Stimulated activated CD4-positive, alpha-beta T cell treated with anti-CD3 and anti-CD28 coated beads, Interleukin-1b, Interleukin-23, amount 100 ng/mL, for 1 hour (primary cell): ENCODE measurements at places on chromosomes 2 and 18.

DNA sequence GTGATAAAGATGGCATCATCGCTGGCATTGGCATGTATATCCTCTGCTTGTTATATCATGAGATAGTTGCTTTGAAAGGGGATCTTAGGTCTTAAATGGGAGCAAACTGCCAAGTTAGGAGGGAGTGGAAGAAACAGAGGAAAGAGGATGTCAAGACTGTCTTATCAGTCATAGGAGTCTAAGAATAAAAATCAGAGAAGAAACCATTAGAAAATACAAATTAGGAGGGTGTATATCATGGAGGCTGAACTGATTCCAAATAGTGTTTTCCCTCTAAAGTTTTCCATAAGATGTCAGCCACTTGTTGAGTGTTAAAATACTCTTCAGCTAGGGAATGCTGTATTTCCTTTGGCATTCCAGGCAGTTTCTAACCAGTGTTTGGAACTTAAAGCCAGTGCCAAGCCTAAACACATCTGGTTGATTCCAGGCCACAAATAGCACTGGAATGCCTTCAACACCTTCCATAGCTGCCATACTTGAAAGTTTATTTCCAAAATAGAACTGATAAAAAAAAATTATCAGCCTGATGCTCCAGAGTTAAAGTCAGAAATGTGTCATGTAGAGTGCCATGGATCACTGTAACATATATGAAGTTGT, 129.4 kb downstream of the ZEB2 start:
- DNase-seq, result no peak

GRCh38 chr2:104444889-104445288, 409.0 kb upstream of the POU3F3 start:
- DNase-seq, result no peak

GRCh38 chr2:137910641-137911040, 53.6 kb upstream of the HNMT start:
- no peak for DNase-seq

DNA sequence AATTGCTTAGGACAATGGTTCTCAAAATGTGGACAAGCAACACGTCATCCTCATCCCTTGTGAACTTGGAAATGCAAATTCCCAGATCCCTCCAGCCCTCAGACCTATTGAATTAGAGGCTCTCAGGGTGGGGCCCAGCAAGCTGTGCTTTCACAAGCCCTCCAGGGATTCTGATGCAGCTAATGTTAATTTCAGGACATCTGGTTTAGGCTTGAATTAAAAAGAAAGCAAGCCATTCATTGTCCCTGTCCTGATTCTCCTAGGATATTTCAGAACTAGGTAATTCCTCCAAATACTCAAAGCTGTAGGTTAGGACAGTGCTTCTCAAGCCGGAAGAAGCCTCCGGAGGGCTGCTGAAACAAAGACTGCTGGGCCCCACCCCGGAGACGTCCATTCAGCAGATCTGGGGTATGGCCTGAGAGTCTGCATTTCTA, 26.0 kb upstream of the GLI2 start:
- no peak for DNase-seq

DNA sequence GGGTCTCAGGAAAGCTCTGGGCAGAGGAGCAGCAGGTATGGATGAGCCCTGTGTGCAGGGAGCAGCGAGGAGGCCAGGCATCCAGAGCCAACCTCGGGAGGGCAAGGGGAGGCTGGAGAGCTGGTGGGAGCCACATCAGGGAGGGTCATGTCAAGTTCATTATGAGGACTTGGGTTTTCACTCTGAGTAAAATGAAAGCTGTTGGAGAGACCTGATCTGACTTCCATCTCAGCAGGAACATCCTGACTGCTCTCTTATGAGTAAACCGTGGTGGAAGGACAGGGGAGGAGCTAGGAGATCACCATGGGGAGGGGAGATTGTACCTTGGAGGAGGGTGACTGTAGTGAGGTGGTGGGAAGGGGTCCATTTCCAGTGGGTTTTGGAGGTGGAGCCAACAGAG, 209.8 kb downstream of the LDLRAD4 start:
- DNase-seq, result no peak

DNA sequence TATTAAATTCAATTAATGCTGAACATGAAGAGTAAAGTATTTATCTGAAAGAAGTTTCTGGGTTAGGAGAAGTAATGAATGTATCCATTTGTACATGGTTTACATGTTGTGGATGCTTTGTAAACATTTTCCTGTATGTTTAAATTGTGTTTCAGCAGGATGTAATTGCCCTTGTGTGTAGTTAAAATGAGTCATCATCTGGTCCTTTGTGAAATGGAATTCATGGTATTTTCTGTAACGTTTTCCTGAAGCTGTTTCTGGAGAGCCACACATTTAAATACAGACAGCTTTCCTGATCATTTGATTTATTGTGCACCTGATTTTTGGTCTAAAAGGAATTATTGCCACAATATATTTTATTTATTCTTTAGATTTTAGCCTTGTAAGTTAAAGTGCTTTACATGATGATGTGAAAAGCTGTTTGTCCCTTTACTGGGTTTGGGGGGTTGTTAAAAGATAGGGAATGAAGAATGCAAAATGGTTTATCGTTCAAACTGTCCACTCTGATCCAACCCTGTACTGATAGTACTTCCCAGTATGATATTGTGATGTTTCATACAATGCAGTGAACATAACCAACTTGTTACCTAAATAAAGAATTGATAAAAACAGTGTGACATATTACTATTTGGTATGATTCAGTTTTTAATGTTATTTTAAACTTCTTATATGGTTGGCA, 41.7 kb upstream of the SLC3A1 start:
- no peak for DNase-seq

- DNase-seq, result no peak
These were observed 491 bp upstream of the SGO2 start for GRCh38 chr2:200525551-200525881.

GRCh38 chr18:53755914-53756609, 468.4 kb downstream of the MBD2 start:
- no peak for DNase-seq

DNA sequence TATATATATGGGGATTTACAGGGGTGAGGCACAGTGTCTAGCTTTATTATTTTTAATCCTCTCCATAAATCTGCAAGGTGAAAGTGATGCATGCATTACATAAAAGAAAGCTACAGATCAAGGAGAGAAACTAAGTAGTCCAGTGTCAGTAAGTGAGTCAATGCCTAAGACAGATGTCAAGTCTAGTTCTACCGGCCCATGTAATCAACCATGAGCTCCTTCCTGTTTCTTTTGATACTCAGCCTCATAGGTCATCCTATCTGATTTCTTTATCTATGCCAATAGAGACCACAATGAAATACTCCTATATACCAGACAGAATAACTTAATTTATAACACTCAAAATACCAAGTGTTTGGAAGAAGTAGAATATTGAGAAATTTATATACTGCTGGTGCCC, 20.2 kb upstream of the GYPC start:
- DNase-seq, result no peak

DNA sequence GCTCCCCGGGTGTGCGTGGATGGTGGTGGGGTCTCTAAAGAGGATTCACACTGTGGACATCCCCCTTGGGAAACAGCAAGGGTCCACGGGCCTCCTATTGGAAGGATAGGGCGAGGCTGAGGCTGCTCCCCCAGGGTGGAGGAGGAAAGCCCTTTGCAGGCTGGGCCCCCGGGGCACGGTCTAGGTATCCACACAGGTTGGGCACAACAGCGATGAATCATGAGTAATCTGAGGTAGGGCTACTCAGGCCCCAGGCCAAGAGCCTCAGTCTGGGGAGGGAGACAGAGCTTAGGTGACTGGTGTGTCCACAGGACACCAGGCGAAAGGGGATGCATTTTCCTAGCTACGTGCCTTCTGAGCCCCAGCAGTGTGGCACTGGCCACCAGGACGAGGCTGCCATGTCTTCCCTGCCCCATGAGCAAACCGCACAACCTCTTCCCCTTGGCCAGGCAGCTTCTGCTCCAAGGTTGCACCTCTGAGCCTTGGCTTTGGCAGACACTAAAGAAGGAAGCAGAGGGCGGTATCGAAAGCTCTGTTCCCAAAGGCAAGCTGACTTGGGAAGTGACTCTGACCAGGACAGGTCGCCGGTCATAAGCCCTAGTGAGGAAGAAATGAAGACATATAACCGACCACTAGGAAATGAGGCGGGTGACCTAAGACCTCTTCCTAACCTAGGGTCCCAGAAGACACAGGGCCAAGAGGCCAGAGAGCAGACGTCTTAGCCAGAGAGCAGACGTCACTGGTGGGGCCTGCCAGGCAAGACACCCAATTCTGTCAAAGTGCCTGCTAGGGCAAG, 14.6 kb upstream of the SEMA4C start:
- no peak for DNase-seq

GRCh38 chr2:212254339-212254738, 284.3 kb downstream of the ERBB4 start:
- DNase-seq, result no peak

DNA sequence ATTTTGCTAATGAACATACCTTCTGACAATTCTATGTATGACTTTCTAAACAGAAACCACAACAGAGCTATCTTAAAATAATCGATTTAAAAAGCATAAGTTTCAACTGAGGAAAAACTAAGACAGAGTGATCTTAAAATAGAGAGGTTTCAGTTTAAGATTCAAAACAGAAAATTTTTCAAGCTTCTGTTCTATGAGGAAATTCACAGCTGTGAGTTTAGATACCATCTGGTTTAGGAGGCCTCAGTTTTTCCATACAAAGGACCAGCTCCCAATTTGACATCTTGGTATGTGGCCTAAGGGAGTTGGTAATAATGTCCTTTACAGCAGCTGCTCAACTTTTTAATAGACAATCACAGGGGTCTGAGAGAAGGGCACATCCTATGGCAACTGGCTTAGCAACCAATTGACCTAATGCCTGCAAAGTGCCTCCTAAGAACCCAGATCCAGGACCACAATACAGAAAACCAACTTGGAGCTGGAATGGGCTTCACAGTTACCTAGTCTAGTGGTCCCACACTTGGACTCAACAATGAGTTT, 39.7 kb downstream of the MDH1 start:
- no peak for DNase-seq

- no peak for DNase-seq
These were observed 19.3 kb downstream of the FEZ2 start for GRCh38 chr2:36578343-36579296.

DNA sequence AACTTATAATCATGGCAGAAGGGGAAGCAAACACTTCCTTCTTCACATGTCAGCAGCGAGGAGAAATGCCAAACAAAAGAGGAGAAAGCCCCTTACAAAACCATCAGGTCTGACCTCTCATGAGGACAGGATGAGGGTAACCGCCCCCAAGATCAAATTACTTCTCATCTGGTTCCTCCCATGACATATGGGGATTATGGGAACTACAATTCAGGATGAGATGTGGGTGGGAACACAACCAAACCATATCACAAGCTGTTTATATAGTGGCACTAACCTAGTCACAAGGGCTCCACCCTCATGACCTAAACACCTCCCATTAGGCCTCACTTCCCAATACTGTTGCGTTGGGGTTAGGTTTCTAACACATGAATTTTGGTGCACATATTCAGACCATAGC, 110.0 kb downstream of the OSBPL6 start:
- DNase-seq, result no peak

DNA sequence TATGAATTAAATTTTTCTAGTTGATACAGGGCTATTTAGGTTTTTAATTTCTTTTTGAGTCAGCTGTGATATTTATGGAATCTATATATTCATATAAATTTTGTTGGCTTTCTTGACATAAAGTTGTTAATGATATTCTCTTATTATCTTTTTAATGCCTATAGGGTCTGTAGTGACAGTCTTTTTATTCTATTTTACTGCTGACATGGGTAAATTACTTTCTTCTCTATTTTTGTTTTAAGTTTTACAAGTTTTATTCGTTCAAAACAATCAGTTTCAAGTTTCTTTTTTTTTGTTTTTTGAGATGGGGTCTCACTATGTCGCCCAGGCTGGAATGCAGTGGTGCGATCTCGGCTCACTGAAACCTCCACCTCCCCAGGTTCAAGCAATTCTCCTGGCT, 226.3 kb downstream of the ZRANB3 start:
- no peak for DNase-seq

- no peak for DNase-seq
These were observed 220.5 kb downstream of the AFF3 start for GRCh38 chr2:99921903-99922302.

- DNase-seq, result no peak
These were observed 33.7 kb downstream of the EHBP1 start for GRCh38 chr2:62738981-62739936.

GRCh38 chr2:174761837-174762236, 2.4 kb downstream of the CHRNA1 start:
- DNase-seq, result no peak
